ENCODE measurements at places on chromosomes 2 and 18. TPM values are rescaled to one million over a fixed set of nuclear protein-coding genes. Genes with fewer than 3 reads are reported as not detected.

Gene PID1
- total RNA-seq = not detected

Gene SERPINB11
- not detected for total RNA-seq

Gene DYSF
- 0.17 TPM for total RNA-seq

Gene TMEM150A
- total RNA-seq = 4.4 TPM

Gene IL36G
- total RNA-seq = 0.29 TPM

Gene ITPRIPL1
- total RNA-seq = 40.4 TPM

Data from T-helper 1 cell treated with Interleukin-12 subunit alpha and Interleukin-12 subunit beta and Interleukin-4 antibody, amounts not matched to agents 30 ng/mL and 1 ng/mL, for 36 hours (primary cell).